DMS 273 treated with DMSO at 0.1 percent for 48 hours (cell line): ENCODE measurements at places on chromosomes 16 and 17.

DNA sequence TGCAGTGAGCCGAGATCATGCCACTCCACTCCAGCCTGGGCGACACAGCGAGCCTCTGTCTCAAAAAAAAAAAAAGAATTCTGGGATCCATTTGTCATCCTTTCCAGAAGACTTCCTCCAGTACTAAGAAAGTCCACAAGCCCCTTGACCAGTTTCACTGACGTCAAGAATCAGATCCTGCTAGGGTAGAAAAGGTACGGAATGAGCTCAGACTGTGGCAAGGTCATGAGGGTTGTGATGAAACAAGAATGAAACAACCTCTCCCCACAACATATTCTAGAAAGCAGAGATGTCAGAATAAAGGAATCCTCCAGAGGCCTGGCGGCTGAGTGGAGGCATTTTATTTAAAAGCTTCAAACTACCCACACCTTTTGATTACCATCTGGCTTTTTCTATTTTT, 29.9 kb downstream of the TRAF4 start:
- no peak for DNase-seq

GRCh38 chr16:67948015-67948414, 4.1 kb upstream of the LCAT start:
- DNase-seq, result no peak

DNA sequence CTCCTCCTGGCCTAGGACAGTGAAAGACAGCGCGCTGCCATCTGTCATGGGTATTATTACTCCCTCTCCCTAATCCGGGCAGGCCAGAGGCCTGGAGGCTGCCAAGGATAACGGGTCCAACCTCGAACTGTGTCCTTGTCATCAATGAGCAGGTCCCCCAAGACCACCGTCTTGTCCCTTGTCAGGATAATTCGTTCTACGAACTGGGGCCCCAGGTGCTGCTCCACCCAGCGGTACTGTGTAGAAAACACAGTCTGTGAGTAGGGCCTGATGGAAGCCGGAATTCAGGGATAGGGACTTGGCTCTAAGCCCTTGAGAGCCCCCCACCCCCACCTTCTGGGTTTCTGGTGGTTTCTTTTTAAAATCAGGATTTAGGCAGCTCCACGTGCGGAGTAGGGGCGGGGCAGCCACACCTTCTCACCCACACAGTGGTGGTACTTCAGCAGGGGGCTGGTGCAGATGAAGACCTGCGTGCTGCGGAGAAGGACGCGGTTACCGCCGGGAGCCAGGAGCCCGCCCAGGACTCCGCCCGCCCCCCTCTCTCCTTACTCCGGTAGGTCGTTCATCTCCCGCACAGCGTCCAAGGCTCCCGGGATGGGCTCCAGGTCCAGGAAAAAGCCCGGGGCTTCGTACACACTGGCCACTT, 787 bp downstream of the NT5C start:
- peak; percentile 62 for DNase-seq

GRCh38 chr17:12070561-12070960, 49.9 kb downstream of the MAP2K4 start:
- no peak for DNase-seq

DNA sequence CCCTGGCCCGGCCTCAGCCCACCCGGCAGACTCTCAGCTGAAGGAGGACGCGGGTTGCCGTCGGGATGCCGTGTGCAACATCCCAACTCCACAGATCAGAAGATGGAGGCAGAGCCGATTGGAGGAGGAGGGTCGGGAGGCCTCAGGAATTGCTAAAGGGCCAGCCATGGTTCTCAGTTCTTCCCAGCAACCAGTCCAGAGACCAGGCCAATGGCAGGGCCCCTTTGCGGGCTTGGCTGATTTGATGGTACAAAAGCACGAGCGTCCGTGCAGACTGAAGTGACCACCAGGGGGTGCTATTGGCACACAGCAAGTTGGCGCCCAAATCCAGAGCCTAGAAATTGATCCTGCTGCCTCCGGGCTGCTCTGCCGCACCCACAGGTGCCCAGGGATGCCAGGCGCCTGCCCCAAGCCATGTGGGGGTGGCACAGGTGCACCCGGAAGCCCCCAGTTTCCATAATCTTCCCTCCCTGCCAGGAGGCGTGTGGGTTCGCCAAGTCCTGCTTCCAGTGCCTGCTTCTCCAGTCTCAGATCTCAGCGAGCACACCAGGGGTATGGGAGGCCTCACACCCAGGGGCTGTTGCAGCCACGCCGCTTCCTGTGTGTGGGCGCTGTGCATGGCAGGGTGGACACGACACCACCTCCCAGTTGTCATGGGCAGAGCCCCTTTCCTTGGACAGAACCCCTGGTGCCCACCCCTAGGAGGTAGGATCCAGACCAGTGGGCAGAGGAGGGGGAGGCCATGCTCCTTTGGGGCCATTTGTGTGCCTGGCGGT, 7.1 kb upstream of the TEX19 start:
- peak; percentile 62 for DNase-seq

DNA sequence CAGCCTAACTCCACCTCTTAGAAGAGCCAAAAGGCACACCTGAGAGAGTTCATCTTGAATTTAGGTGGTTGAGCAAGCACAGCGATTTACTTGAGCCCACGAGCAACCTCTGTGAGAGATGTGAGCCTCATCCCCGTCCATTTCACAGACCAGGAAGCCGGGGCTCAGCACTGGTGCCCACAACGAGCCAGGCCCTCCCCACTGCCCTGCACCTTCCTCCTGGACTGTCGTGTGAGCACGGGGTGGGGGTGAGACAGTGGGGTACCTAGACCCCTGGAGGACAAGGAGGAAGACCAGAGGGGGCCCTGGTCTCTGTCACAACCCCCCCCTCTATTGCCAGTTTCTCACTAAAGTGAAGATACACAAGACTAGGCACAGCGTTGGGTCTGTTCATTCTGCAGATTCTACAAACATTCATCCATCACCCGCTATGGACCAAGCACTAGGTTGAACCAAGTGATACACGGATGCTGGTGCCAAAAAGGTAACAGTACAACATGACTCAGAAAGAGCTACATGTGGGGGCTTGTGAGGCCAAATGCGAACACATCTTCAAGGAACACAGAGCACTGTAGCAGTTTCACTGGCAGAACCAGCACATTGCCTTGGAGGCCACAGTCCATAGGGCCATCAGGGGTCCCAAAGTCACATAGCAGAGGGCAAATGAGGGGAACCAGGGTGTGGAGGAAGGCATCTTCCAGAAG, 231.9 kb downstream of the PARN start:
- no peak for DNase-seq

DNA sequence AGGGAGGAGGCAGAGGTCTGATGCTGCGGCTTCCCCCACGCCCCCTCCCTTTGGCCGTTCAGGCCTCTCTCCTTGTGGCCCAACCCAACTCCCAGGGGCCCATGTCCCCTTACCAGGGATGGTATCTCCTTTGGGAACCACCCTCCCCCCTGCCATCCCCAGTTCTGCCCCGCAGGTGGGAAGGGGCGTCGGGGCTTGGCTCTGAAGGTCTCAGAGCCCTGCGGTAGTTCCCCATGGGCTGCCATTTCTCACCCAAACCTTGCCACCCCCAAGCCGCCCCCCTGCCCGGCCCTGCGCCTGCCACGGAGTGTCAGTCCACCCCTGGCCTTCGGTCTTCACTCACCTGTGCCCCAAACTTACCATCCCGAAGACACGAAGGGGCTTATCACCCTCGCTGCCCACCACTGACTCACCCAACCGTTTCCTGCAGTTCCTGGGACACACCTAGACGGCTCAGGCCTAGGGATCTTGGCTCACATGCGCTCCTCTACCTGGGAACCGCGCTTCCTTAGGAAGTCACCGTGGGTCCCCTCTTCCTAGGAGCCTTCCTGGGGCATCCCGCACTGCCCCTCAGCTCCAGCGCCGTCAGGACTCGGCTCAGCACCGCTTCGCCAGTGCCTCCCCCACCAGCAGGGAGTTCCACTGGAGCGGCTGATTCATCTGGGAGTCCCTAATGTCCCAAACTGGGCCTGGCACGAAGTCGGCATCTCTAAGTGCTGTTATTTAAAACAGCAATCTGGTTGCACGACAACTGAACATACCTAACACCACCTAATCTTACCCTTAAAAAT, 1.1 kb upstream of the DOC2A start:
- DNase-seq, result no peak

DNA sequence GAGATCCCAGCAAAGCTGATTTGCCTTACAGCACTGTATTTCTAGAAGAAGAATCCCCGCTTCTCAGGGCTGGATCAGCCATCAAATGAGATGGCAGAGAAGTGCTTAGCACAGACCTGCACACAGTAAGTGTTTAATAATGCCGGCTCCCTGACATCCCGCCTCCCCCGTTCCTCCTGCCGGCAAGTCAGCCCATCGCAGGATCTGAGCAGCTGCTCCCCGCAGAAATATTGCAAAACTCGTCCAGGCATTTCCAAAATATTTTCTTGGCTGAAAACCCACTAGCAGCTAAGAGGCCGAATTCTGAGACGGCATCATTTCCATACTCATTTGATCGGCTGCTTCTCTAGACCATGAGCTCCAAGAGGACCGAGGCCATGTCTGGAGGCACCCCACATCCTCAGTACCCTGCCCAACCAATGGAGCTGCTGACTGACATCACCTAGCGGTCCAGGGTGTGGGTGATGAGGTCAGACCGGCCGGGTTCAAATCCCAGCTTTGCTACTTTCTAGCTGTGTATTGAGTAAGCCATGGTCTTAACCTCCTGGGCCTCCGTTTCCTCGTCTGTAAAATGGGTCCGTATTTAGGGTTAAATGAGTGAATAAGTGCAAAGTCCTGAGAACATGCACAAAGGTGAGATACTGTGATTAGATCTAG, 251.5 kb downstream of the KATNIP start:
- DNase-seq, result no peak

GRCh38 chr16:8172551-8172950, 417.8 kb downstream of the TMEM114 start:
- DNase-seq, result no peak

- no peak for DNase-seq
Observed at GRCh38 chr17:15414532-15415306, 52.7 kb downstream of the CDRT4 start.

GRCh38 chr17:57552114-57552624, 192.9 kb downstream of the CCDC182 start:
- peak; percentile 42 for DNase-seq

DNA sequence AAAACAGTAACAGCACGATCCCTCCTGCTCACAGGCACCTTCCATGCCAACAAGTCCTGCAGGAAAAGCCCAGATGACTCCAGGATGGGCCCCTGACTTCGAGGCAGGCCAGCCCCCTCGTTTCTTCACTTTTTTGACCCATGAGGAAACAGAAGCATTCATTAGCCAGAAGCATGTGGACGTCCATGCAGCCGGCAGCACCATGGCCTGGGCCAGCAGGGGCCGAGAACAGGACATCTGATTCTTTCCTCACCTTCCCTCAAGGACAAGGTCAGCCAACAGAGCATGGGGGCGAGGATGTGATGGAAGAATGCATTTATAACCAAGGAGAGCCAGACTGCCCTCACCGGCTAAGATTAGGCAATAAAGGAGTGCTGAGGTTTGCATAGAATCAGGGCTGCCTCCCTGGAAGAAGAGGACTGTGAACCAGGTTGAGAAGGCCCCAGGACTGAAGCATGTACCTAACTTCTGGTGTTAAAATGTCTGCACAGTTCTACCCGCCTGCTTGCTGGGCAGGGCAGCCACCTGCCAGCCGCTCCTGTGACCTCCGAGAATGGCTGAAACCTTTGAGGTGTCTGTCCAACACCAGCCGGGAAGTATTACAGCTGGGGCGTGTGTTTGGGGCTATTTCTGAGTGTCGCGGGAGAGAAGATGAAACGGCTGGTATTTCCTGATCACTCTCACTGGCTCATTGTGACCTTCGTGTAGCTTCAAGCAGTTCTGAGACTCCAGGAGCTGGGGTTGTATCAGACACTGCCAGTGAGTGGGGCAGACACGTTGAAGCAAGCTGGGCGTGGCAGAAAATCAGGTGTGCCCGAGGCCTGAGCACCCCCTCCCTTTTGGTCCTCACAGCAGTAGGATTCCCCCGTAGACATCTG, 94.0 kb upstream of the TNRC6C start:
- no peak for DNase-seq

DNA sequence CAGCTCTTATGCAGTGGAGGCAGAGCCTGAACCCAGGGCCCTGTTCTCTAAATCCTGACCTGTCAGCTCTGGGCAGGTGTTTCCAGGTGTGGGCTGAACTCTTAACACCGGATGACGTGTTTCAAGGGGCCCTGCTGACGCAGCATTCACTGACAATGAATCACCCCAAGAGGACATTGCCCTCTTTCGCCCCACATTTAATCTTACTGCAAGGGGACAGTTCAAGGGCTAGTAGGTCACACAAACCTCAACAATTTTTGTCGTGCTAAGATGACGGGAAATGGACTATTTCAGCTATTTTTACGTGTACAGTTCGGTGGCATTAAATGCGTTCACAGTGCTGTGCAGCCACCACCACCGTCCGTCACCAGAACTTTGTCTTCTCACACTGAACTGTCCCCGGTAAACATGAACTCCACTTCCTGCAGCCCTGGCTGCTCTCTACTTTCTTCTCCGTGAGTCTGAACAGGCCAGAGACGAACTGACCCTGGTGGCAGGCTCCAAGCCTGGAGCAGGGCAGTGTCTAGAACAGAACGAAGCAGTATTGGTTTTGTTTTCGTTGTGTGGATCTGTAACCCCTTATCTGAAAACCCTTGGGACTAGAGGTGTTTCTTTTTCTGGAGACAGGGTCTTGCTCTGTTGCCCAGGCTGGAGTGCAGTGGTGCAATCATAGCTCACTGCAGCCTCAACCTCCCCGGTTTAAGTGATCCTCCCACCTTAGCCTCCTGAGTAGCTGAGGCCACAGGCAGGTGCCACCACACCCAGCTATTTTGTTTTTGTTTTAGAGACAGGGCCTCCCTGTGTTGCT, 88.4 kb upstream of the CIBAR2 start:
- no peak for DNase-seq

DNA sequence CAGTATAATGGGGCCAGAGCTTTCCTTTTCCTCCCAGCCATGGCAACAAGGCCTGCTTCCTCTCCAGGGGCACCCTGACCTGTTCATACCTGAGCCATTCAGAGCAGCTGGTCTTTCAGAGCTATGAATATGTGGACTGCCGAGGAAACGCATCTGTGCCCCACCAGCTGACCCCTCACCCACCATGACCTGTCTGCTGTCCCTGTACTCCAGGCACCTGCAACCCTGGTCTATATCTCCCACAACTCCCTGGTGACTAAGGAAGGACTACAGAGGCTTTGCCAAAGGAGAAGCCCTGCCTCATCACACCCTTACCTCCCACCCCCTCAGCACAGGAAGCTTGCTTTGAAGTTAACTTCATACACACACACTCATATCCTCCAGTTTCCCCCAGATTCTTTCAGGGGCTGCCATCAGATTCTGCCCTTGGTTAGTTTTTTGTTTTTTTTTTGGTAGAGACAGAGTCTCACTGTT, 6.0 kb downstream of the TMEM106A start:
- DNase-seq, result no peak

GRCh38 chr16:4574919-4575705, 19.0 kb downstream of the C16orf96 start:
- DNase-seq, result no peak

GRCh38 chr17:17568772-17569195, 22.7 kb downstream of the PEMT start:
- no peak for DNase-seq

- DNase-seq, result no peak
Observed at GRCh38 chr17:35028531-35029262, 34.8 kb downstream of the RFFL start.

GRCh38 chr16:23506606-23506994, 3.7 kb downstream of the GGA2 start:
- DNase-seq, result no peak

- DNase-seq, result no peak
Observed at GRCh38 chr17:41992576-41992975, 24.7 kb downstream of the DNAJC7 start.

- peak; percentile 72 for DNase-seq
Observed at GRCh38 chr17:3668279-3669084, at the start of the genes EMC6 and TAX1BP3. EMC6 (plus strand) TSS chr17:3668812; CDS start chr17:3669147, 335 bp downstream. TAX1BP3 (minus strand) TSS chr17:3668578; CDS start chr17:3668526, 52 bp downstream.
